ENCODE measurements at places on chromosomes 5 and 9.

- DNase-seq, result no peak
These were observed 6.4 kb downstream of the GRIA1 start for GRCh38 chr5:153496835-153497234.

DNA sequence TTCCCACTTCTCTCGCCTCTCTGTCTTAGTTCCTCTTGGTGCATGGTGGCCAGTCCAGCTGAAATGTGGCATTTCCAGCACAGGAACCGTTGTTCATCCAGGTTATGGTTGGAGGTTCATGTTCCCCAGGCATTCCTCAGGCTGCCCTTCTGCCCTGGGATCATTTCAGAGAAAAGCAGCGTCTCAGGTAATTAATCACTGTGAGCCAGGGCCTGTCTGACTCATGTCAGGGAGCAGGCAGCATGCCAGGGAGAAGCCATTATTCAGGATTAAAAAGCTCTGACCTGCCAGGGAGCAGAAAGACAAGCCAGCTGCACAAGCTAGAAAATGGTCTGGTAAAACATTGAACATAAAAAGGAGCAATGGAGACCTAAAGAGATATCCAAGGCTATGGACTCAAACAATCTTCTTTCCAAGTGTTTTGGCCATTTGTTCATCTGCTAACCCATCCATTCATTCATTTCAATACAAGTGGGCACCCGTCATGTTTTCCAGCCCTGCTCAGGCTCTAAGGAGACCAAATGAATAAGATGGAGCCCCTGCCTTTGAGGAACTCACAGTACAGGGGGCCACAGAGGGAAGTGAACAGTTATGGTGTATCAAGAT lies 241.4 kb downstream of the DRD1 start:
- DNase-seq, result no peak

- no peak for DNase-seq
These were observed 445.8 kb upstream of the RIOK2 start for GRCh38 chr5:97628807-97629206.

DNA sequence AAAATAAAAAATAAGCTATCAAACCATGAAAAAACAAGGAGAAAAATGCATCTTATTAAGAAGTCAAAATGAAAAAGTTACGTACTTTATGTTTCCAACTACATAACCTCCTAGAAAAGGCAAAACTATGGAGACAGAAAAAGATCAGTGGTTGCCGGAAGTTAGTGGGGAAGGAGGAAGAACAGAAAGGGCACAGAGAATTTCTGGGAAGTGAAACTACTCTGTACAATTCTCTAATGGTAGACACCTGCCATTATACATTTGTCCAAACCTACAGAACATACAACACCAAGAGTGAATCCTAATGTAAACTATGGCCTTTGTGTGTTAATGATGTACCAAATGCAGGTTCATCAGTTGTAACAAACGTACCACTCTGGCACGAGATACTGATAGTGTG lies 25.3 kb downstream of the SMU1 start:
- no peak for DNase-seq

- no peak for DNase-seq
These were observed 1.9 kb downstream of the LRRC19 start for GRCh38 chr9:27003426-27004077.

DNA sequence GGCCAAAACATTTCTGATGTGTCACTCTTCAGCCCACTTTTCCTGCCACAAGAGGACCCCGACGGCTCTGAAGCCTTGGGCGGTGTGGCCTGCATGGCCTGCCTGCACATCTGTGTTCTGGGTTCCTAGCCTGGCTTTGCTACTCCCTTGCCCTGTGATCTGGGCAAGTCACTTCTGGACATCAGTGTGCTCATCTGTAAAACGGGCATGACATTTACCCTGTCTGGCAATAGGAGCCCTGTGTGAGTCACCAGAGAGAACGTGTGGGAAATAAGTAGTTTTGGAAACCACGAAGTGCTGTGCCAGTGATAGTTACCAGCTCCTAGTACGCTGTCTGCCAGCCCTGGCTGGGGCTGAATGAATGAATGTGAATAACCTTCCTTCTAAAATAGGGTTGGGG lies 90.8 kb downstream of the MACROH2A1 start:
- DNase-seq, result no peak

DNA sequence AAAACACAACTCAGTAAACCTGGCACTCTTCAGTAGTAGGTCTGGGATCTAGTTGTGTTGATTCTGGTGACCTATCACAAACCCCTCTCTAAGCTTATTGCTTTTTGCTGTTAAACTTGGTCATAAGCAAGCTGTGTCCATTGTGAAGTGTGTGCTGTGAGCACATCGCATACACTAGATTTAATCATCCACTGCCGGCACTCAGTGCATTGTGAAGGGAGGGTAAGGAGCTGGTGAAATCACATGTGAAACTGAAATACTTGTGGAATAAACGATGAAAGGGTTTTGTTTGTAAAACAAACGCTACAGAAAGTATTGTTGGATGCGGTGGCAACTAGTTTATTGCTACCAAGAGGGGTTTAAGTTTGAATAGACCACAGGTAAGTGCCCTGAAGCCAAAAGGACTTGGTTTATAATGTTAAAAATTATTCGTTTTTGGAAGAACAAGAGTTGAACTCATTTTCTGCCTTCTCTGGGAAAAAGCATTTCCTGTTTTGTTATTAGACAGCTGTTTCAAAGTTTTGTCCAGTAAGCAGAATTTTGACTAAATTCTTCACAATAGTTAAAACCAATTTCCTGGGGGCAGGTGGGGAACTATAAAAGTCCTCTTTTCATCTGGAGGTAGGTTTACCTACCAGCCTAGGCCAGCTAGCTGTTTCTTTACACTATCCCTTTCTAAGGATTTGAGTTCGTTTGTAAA lies 24.6 kb downstream of the TJP2 start:
- no peak for DNase-seq

GRCh38 chr9:126582427-126582826 lies 31.3 kb upstream of the LMX1B start:
- DNase-seq, result no peak

DNA sequence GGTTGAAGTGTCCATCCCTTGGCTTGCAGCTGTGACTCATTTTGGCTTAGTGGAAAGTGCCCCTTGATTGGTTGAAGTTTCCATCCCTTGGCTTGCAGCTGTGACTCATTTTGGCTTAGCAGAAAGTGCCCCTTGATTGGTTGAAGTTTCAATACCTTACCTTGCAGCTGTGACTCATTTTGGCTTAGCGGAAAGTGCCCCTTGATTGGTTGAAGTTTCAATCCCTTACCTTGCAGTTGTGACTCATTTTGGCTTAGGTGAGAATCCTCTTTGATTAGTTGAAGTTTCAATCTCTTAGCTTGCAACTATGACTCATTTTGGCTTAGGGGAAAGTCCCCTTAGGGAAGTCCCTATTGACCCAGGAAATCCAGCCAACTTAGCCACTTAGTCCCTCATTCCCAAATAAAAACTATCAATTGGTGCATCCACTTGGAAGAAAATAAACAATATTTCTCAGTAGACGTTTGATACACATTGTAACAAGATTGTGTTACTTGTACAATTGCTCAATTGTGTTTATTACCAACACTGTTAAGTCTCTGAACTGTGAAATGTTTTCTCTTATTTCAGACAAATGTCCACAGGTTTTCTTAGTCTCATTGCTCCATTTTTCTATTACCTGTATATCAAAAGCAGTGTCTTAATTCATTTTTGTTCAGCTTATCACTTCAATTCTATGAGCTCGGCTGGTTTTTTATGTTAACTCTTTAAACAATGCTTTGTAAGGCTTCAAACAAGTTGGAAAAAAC lies 2308.8 kb upstream of the ACO1 start:
- DNase-seq, result no peak

- DNase-seq, result no peak
These were observed 56.6 kb downstream of the RASEF start for GRCh38 chr9:83006378-83006777.

GRCh38 chr9:78213712-78214111 lies 22.2 kb upstream of the CEP78 start:
- no peak for DNase-seq

DNA sequence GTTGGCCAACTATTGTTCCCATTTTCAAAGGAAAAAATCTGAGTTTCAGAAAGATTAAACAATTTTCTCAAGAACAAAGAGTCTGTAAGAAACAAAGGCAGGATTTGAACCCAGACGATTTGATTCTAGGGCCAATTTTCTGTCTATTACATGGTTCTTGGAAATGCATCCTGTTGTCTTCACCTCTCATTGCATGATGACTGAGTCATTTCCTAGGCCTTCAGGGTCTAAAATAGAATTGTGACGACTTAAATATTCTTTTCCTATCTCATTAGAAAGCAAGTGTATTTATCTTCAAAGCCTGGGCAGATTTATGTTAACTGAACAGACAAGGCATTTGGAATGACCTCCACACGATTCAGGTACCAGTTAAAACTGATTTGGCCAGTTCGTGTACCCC lies 512.9 kb downstream of the NTRK2 start:
- DNase-seq, result no peak

DNA sequence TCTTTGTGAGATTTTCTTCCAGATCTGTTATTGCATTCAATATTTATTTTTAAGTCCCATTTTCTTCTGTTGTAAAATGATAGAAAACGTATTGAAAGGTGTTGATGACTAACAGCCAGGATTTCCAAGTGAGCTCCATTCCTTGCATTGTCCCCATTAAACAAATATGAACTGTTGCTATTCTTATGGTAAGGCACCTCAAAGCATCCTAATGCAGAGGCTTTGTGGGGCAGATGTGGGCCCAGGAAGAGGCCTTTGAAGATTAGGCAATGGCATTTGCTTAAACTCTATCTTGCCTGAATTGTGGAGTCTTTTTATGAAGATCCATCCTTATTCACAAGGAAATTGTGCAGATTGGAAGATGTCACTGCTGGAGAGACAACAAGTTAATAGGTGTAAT lies 38.9 kb downstream of the NTRK2 start:
- DNase-seq, result no peak

DNA sequence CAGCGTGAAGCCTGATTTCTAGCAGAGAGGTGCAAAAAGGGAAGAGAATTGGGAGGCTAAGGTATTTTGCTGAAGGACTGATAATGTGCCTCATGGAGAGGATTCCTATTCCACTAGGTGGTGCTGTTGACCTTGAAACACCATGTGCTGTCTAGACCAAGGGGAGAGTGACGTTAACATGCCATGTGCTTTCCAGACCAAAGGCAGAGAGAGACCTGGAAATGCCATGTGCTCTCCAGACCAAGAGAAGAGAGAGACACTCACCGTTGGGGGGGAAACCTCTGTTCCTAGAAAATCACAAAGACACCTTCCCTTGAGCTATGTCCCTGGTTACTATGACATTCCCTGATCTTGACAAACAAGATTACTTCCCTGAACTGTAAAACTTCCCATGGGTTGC lies 286.0 kb upstream of the TUSC1 start:
- no peak for DNase-seq

- DNase-seq, result peak; percentile 26
These were observed 64.2 kb downstream of the DCP2 start for GRCh38 chr5:113040672-113041260.

GRCh38 chr9:87836951-87837705 lies 45.5 kb upstream of the SPATA31E1 start:
- no peak for DNase-seq

DNA sequence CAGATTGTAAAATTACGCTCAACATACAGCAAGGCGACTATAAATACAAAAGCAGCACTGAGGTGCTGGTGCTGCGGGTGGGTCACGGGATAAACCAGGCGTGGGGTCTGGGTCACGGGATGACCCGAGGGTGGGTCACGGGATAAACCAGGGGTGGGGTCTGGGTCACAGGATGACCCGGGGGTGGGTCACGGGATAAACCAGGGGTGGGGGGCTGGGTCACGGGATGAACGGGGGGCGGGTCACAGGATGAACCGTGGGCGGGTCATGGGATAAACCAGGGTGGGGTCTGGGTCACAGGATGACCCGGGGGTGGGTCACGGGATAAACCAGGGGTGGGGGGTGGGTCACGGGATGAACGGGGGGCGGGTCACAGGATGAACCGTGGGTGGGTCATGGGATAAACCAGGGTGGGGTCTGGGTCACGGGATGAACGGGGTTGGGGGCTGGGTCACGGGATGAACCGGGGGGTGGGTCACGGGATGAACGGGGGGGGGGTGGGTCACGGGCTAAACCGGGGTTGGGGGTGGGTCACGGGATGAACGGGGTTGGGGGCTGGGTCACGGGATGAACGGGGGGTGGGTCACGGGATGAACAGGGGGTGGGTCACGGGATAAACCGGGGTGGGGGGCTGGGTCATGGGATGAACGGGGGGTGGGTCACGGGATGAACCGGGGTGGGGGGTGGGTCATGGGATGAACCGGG lies 30.2 kb upstream of the SLC9A3 start:
- DNase-seq, result peak; percentile 30

GRCh38 chr5:147487031-147487750 lies 22.7 kb downstream of the DPYSL3 start:
- DNase-seq, result no peak

GRCh38 chr5:171449426-171449825 lies 30.0 kb downstream of the FGF18 start:
- DNase-seq, result no peak

GRCh38 chr9:131046581-131047202 lies 37.7 kb downstream of the LAMC3 start:
- DNase-seq, result peak; percentile 90

DNA sequence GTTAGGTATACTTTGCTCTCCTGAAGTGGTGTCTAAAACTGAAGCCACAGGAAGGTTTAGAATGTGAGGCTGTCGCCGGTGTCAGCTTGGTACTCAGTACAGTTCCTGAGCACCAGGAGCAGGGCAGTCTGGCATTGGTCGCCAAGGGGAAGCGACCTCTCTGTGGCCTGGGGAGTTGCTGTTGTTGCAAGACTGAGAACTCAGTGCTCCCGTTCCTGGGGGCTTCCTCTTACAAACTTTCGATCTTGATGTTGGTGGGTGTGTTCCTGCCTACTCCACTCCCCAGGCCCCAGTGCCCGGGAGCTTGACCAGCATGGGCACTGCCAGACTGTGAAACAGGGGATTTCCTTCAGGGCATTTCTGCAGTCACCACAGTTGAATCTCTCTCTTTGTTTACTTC lies 52.4 kb upstream of the PPARGC1B start:
- DNase-seq, result no peak

DNA sequence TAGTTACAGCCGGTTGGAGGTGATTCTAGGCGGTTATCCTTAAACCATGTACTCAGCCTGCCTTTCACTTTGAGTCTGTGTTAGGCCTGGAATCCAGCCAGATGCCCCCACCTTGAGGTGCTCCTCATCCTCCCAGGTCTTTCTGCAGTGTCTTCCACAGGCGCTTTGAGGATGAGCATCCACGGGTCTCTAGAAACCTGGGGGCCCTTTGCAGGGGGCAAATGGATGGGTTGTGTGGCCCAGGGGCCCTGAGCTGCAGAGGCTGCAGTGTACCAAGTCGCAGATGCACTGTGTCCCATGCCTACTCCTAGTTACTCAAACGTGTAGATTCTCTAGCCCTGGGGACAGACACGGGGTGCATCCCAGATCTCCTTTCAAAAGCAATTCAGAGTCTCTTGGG lies 242.1 kb upstream of the IRX1 start:
- DNase-seq, result peak; percentile 24

Data from activated CD8-positive, alpha-beta memory T cell treated with anti-CD3 and anti-CD28 coated beads for 24 hours (primary cell).